ENCODE measurements at places on chromosomes 6 and 20.

- DNase-seq = no peak
Measured at GRCh38 chr6:16625291-16626265, 135.7 kb downstream of the ATXN1 start.

- no peak for DNase-seq
Measured at GRCh38 chr6:78947529-78947928, 80.2 kb downstream of the IRAK1BP1 start.

GRCh38 chr6:156538875-156539660 is 238.1 kb upstream of the ARID1B start:
- DNase-seq = no peak

GRCh38 chr6:3471286-3471685 is 14.4 kb upstream of the SLC22A23 start:
- DNase-seq = no peak

DNA sequence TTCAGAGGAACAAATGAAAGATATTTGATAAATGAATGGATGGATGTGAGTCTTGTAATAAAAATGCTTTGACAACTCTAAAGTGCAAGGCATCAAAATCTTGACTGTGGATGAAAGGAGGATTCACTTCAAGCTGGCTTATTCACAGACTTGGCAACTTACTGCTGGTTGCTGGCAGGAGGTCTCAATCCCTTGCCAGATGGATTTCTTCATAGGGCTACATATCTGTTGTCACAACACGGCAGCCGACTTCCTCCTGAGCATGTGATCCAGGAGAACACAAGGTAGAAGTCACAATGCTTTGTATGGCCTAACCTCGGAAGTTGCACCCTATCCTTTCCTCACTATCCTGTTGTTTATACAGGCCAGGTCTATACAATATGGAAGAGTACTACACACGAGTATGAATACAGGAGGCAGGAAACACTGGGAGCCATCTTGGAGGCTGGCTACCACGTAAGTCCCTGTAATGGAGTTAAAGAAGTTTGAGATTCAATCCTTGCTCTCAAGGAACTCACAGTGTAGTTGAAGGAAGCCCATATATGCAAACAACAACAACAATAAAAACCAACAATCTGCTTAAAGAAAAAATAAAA is 97.9 kb downstream of the ID4 start:
- no peak for DNase-seq

DNA sequence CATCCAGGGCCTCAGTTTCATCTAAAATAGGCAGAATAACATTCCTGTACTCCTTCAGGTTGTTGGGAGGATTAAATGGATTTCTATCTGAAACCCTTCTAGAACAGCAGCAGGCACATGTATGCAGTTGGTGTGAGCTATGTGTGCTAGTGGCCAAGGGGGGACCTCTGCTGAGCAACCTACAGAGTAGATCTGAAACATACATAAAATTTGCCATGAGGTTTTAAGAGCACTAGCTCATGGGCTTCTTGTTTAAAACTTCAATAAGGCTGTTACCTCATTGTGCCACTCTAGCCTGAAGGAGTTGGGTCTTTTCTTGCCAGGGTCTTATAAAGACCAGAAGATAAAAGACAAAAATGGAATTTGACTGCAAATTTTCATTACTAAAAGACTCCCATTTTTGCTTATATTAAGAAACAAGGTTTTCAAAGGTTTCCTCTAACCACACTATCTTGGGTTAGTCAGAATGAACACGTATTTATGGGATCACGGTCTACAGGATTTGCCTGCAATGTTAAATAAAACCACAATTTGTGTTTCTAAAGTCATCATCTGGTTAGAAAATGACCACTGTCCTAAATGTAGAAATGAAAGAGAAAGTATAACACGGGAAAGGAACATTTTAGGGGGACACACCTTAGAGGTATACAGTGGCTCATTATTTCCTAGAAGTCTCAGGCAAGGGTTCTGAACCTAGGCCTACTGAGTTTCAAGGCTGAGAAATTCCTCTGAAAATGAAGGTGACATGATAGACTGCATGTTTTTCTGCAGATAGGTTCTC is 144.9 kb upstream of the OLIG3 start:
- no peak for DNase-seq
